Neural crest cell (in vitro differentiated cells): ENCODE measurements at places on chromosomes 2 and 18.

- DNase-seq: peak; percentile 49
Measured at GRCh38 chr2:126657636-126658318, 1.8 kb downstream of the GYPC start.

- DNase-seq: no peak
Measured at GRCh38 chr2:145119225-145119624, 599.3 kb upstream of the ZEB2 start.

DNA sequence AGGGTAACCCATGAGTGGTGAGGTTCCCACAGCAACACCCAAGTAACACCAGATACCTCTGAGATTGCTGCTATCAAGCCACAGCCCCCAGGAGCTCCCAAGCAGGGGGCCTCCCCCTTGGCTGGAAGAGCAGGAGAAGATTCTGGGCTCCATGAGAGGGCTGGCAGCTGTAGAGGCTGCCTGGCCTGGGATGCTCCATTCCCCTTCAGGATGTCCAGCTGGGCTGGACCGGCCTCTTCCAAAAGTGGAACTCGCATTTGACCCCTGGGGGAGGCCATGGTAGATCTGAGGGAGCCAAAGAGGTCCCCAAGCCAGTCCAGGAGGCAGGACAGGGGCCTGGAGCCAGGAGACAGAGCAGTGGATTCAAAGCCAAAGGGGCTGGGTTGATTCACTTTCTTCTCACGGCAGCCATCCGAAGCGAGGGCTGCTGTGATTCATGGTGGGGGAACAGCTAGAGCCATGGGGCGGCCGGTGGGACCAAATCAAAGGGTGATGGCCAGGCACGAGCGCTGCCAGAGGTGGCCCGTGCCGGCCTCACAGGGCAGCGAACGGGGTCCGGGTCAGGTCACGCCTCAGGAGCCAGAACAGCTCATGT, 95.3 kb upstream of the ID2 start:
- DNase-seq: no peak

DNA sequence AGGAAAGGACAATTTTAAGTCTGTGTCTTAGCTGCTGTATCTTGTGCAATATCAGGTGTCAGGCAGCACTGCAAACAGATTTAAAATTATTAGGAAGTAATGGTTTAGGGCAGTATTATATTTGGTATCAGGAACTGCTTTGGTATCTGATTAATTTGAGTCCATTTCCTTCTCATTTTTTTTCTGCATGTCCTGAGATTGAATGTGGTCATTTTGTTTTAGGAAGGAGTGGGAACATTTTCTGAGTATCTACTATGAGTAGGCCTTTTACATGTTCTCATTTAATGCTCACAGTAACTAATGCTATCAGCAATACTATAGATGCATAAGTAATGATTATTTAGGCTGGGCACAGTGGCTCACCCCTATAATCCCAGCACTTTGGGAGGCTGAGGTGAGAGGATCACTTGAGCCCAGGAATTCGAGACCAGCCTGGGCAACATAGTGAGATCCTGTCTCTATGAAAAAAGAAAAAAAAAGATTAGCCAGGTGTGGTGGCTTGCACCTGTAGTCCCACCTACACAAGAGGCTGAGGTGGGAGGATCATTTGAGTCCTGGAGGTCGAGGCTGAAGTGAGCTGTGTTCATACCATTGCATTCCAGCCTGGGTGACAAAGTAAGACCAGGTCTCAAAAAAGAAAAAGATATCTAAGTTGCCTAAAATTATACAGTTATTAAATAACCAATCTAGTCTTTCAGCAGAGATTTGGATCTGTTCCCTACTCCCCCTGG, 4.7 kb downstream of the FMNL2 start:
- no peak for DNase-seq

DNA sequence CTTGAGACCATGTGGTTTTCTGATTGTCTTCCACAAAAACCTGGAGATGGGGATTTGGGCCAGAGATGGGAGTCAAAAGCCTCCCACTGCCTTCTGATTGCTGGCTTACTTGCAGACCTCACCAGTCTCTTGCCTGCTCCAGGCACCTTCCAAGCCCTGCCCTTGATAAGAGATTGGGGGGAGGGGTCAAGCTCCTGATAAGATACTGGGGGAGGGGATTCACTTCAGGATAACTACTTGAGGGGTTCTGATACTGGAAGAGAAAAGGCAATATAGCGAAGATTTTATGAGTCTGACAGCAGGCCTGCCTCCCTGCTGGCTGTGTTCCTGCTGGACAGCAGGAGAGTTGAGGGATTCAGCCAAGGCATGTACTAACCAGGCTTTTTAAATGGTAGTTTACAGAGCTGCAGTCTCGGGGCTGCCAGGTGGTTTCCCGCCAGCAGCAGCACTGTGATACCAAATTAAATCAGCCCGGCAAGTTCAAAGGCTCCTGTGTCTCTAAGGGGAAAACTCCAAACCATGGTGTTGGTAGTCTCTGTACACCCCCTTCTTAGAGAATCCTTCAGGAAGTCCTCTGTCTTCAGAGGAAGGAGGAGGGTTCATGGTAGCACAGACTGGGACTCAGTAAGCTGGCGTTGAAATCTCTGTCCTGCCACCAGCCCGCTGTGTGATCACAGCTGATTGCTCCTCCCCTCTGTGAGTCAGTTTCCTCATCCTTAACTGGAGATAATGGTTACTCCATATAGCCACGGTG, 58.3 kb downstream of the FBXO36 start:
- no peak for DNase-seq

GRCh38 chr2:98188351-98189046, 101.5 kb downstream of the VWA3B start:
- no peak for DNase-seq

- no peak for DNase-seq
Measured at GRCh38 chr2:167652401-167652800, 595.0 kb downstream of the STK39 start.

- DNase-seq: no peak
Measured at GRCh38 chr2:85613717-85614515, 2.0 kb upstream of the C2orf68 start.

DNA sequence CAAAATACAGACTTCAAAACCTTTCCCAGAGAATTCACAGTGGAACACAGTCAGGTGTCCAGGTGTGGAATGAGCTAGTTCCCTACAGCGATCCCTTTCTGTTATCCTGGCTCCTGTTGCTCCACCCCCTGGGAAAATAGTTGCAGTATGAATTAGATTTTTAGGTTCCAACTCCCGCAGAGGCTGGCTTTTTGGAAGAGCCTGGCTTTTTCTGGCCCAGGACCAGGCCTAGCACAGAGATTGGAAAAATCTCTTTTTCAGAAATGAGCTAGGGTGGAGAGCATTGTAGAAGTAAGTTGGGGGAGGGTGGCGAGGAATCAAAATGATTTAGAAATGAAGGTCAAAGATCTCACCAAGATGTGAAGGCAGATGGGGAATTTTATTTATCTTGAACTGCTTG, 27.1 kb downstream of the COL5A2 start:
- no peak for DNase-seq
